ENCODE measurements at places on chromosomes 13 and 19.

DNA sequence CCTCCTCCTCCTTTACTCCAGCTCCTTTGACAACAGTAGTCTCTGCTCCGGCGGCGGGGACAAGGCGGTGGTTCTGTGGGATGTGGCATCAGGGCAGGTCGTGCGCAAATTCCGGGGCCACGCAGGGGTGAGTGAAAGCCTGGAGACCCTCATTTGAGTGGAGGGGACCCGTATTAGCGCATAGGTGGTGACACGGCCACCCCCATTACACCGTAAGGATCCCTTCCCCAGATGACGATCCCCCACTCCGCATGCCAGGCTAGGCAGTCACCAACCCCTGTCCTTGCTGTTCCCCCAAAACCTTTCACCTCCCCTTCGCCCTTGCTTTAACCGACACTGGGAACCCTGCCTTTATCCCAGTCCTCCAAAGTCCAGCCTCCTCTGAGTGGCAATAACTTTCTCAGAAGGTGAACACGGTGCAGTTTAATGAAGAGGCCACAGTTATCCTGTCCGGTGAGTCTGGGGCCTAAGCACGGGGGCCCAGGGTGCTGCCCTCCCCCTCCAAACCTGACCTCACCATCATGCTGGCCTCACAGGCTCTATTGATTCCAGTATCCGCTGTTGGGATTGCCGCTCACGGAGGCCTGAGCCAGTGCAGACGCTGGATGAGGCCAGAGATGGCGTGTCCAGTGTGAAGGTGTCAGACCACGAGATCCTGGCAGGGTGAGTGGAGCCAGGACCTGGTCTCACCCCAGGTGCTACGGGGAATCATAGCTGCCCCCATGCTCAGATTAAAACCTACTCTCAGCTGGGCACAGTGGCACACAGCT is 3.7 kb downstream of the WDR83 start:
- no peak for DNase-seq

- DNase-seq: no peak
Measured at GRCh38 chr13:39326469-39327171, 276.4 kb downstream of the LHFPL6 start.

DNA sequence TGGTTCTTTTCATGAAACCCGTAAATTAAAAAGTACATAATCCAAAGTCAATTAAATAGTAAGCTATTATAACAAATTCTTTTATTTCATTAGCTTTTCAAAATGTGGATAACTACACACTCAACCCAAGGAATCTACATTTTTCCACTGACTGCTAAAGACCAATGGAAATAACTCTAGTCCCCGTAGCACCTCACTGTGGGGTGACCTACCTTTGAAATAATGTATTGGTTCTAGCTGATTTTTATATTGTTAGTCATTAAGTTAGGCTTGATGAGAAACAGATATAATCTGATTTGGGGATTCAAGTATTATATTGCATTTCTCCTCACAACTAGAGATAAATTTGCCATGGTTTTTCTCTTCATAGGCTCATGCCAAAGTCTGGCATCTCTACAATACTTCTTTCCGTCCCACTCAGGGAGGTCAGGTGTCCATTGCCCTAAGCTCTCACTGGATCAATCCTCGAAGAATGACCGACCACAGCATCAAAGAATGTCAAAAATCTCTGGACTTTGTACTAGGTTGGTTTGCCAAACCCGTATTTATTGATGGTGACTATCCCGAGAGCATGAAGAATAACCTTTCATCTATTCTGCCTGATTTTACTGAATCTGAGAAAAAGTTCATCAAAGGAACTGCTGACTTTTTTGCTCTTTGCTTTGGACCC is 37.3 kb downstream of the KL start:
- peak; percentile 25 for DNase-seq

- no peak for DNase-seq
Measured at GRCh38 chr19:32866061-32866460, 3.5 kb downstream of the SLC7A9 start.

DNA sequence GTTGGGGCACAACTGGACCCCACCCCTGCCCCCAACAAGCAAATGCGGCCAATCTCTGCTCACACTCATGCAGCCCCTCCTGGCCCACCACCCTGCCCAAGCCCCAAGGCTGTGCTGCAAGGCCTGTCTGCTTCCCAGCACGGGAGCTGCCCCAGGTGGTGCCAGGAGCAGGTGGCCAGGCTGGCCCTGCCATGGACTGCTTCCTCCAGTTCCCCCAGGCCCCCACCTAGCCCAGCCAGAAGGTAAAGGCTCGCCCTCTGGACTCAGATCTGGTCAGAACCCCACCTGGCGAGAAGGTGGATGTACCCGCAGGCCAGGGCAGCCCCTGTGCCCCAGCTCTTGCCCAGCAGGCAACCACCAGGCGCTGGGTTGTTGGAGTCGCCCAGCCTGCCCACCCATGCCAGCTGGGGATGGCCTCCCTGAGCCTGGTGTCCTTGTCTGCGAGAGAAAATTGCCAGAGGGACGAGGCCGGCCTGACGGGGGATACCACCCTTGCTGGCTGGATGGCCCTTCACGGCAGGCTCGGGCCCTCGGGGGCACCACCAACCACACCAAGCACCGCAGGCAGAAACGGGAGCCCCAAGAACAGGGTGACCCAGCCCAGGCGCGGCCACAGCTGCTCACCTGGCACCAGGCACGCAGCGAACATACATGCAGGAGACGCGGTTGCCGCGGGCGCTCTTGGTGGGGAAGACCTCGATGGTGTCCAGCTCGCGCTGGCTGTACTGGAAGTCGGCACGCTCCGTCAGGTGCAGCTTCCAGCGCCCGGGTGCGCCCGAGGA is 4.5 kb downstream of the ABHD17A start:
- DNase-seq: no peak

DNA sequence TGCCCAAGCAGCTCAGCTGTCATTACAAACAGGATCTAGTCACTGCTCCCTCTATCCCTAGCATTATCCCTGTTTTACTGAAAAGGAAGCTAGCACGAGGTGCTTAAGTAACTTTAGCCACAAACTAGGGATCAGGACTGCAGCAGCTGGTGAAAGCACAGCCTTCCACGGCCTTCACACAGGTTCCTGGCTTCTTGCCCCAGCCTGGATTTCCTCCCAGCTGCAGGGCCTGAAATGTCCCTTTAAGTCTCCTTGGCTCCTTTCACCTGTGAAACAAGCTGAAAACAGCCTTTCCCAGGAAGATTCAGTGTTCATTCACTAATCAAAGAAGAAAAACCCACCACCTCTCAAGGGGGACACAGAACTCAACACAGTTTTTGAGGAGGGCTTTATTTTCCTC is 754.5 kb downstream of the DIAPH3 start:
- peak; percentile 19 for DNase-seq

GRCh38 chr13:28603043-28603664 is 55.8 kb upstream of the POMP start:
- DNase-seq: no peak

DNA sequence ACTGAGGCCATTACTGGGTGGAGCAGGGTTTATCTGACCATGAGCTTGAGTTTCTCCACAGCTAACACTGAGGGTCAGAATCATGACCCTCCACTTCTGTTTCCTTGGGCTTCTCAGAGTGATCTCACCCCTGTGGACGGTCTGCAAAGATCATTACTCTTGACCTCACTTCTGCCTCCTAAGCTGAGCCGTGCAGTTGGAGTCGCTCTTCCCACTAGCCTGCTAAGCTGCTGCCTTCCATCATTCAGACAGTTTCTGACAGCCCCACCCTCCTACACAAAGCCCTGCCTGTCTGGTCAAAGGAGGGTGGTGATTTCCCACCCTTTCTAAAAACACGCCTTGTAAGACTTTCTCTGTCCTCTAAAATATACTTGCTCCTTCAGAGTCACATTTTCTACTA is 9.3 kb upstream of the FRY start:
- DNase-seq: no peak
